ENCODE measurements at places on chromosomes 16 and 17.

GRCh38 chr16:77721752-77722308 is 484 bp upstream of the NUDT7 start:
- DNase-seq, result no peak

DNA sequence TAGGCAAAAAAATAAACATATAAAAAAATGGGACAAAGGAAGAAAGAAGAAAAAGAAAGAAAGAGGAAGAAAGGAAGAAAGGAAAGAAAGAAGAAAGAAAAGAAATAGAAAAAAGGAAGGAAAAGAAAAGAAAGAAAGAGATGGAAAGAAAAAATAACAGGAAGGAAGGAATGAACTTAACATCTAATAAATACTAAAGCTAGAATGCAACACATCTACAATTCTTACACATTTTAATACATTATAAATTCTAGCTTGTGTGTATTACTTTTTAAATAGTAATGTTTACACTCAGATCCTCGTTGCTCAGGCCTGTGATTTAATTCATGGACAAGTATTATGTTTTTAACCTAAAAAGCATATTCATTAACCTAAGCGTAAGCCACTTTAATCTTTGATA is 703.0 kb upstream of the KIF2B start:
- no peak for DNase-seq

DNA sequence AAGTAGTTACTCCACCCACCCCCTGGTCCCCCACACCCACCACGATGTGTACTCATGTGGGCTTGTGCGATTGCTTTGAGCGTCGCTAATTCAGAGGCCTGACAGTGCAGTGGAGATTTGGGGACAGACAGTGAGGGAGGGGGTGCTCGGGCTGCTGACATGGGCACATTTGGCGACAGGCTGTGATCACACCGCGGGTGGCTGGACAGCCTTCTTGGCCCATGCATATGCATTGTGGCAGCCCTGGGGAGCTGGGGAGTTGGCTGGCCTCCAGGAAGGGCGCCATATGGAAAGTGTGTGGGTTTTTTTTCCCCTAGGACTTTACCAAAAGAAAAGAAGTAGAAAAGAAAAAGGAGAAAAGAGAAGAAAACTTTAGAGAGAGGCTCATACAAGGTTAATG is 275.5 kb upstream of the N4BP1 start:
- DNase-seq, result no peak

GRCh38 chr17:81832608-81833159 is 407 bp downstream of the MCRIP1 start:
- DNase-seq, result peak; percentile 51

DNA sequence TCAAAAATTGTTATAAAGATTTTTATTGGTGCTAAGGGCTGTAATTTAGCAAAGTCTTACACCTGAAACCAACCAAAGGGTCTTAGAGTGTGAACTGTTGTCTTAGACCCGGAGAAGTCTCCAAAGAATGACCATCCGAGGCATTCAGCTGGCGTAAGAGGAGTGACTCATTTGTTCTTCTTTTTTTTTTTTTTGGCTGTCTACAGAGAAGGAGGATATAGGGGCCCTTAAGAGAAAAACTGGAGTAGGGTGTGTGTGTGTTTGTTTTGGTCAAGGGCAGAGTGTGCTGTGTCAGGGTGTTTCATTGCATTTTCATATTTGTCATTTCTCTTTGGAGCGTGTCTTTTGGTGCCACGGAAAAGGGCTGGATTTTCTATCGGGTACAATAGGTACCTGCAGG is 508.0 kb downstream of the WWOX start:
- DNase-seq, result no peak

- DNase-seq, result no peak
Measured at GRCh38 chr16:85229869-85230462, 117.7 kb upstream of the CIBAR2 start.

DNA sequence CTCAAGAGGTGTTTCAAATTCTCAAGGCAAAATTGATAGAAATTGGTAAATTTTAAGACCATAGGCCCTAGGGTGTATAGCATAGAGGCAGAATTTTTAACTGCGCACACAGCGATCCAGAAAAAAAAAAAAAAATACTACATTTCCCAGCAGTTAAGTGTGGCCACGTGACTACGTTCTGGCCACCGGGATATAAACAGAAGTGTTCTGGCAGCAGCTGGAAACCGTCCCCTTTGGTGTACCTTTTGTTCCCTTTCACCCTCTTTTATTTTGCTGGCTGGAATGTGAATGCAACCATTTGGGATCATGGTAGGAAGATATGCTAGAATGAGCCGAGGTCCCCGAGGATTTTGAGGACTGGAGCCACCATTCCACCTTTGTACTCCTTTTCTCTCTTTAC is 52.7 kb upstream of the AKAP1 start:
- DNase-seq, result no peak
